ENCODE measurements at places on chromosomes 11 and 22. TPM values are rescaled to one million over a fixed set of nuclear protein-coding genes. Genes with fewer than 3 reads are reported as not detected.
A peak's percentile ranks its signal among the peaks of the same experiment; 100 is the strongest.

GRCh38 chr11:119323532-119324033, 6.7 kb upstream of the MCAM start:
- DNase-seq: no peak

- DNase-seq: no peak
Observed at GRCh38 chr22:26893173-26894110, 236.1 kb downstream of the MIAT start.

GRCh38 chr11:2564008-2564530, 119.3 kb downstream of the KCNQ1 start:
- no peak for DNase-seq

DNA sequence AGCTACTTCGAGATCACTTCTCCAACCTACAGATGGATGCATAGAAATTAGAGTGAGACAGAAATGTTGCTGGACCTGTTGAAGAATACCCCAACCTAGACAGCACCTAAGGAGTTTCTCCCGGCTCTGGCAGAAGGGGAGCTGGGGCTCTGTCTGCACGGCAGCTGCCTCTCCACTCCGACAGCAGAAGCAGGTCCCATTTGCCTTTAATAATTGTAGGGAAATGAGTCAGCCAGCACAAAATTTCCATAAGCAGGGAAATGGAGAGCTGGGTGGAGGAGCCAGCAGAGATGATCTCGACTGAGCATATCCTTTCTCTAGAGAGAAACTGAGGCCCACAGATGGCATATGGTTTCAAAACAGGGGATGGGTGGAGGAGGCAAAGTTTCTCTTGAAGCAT, 80.1 kb downstream of the EFCAB6 start:
- no peak for DNase-seq

DNA sequence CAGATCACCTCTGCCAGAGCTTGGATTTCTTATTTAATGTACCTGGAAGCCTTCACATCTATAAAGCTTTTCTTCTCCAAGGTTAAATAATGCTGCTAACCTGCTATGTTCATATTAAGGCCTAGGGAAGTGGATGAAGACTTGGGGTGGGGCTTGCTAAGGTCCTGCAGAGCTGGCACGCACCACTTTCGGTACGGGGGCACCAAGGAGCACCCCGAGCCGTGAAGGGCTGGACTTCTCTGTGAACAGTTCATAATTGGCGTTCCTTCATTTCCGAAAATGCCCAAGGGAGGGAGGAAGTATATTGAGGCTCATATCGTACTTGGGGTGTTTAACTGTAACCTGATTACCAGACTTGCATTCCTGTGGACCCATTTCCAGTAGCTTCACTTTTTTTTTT, 59.6 kb downstream of the ST14 start:
- no peak for DNase-seq

DNA sequence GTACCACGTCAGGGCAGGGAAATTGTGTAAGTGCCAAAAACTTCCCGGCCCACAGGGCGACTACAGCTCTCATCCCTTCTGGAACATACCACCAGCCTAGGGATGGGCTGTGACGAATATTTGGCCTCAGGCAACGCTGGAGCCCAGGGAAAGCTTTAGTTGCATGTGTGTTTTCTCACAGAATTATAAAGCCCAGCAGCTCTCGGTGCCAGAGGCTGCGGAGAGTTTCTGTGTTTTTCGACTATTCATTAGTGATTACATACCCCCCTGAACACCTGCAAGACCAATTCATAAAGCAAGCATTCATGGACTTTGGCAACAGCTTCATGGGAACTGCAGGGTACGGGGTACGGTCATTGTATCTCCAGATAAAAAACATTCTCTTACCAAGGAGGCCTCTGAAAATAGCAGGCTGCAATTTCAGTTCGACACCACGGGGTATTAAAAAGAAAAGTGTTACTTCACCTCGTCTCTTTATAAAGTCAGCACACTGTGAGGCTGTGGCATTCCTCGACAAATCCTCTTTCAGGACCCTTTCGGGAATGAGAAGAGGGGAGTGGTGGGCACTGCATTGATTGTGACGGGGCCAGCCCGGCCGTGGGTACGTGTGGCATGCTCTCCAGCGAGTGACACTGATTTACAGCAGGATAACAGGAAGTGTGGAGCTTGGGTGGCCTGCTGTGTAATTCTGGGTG, 243.6 kb upstream of the SORL1-AS1 start:
- DNase-seq: peak; percentile 41

Gene KRTAP5-2
- not detected for polyA plus RNA-seq

Gene CFAP68
- 17.5 TPM for polyA plus RNA-seq

Gene SLC43A1
- 19.3 TPM for polyA plus RNA-seq
